ENCODE measurements at places on chromosomes 1 and 21.
A peak's percentile ranks its signal among the peaks of the same experiment; 100 is the strongest.

GRCh38 chr1:234357831-234358230 is 15.4 kb upstream of the COA6 start:
- peaks cover 3% of the 10 kb centered on the region for H3K27me3 ChIP-seq
- no peak overlapping the region for H3K27ac ChIP-seq
- H3K4me3 ChIP-seq = no peak overlapping the region
- no peaks in the 10 kb centered on the region for H3K4me1 ChIP-seq
- DNase-seq = no peak

DNA sequence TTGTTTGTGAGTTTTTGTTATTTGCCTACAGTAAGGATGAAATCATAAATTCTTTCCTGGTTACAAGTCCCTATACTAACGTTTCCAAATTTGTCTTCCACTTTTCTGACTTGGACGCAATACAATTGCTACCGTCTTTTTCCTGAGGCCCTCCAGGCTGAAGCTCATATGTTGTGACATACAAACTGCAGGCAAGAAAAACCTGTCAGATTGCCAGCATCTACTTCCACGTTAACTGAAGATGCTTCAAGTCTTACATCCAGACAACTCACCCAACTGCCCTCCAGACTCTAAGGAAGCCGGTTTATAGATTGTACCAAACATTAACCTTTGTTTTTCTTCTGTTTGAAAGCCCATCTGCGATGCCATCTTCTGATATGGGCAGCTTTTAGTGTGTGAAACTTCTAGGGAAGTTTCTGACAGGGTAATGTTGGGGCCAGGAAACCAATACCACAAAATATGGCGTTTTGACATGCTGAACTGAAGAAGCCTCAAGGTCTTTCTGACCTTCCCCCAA is 21.4 kb upstream of the RNF11 start:
- no peaks in the 10 kb centered on the region for H3K36me3 ChIP-seq
- no peak overlapping the region for H3K4me3 ChIP-seq
- H3K27me3 ChIP-seq = no peaks in the 10 kb centered on the region
- H3K27ac ChIP-seq = no peak overlapping the region
- DNase-seq = peak; percentile 61

DNA sequence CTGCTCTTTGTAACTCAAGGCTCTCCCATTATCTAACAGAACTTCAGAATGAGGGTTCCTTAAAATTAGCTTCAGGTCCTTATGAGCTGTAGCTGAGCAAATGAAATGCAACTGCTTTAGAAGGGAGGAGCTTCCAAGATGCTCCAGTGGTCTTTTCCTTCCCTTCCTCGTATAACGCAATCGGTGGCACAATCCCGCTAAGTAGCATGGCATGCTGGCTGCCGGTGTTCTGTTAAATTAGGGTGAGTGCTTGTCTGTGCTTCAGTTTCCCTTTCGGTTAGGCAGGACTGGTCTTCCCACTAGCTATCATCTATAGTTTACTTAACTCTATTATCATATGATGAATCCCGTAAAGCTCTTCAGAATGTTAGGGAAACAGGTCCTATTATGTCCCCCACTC is 917 bp downstream of the KIAA0040 start:
- H3K27me3 ChIP-seq = peaks cover 8% of the 10 kb centered on the region
- DNase-seq = no peak
- peak overlapping the region; percentile 58 for H3K4me3 ChIP-seq
- no peaks in the 10 kb centered on the region for H3K36me3 ChIP-seq
- no peak overlapping the region for H3K27ac ChIP-seq
- peaks cover 4% of the 10 kb centered on the region for H3K4me1 ChIP-seq

DNA sequence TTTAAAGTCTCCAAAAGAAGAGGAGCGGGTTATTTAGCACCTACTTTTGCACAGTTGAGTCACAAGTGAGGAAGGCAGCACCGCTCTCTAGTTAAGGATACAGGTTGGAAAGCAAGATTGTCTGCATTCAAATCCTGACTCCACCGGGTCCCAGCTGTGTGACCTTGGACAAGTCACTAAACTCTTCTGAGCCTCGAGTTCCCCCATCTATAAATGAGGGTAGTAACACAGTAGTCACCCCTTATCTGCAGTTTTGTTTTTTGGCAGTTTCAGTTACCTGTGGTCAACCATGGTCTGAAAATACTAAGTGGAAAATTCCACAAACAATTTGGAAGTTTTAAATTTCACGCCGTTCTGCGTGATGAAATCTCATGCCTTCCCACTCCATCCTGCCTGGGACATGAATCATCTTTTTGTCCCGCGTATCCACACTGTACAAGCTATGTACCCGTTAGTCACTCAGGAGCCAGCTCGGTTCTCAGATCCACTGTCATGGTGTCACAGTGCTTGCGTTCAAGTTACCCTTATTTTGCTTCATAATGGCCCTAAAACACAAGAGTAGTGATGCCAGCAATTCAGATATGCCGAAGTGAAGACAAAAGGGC is 49.4 kb downstream of the CAPZB start:
- H3K4me3 ChIP-seq = no peak overlapping the region
- H3K27ac ChIP-seq = peak overlapping the region; percentile 70
- H3K4me1 ChIP-seq = peaks cover 60% of the 10 kb centered on the region
- no peaks in the 10 kb centered on the region for H3K27me3 ChIP-seq
- peaks cover 4% of the 10 kb centered on the region for H3K36me3 ChIP-seq

- H3K36me3 ChIP-seq = no peaks in the 10 kb centered on the region
- peak within 1 kb of the TSS; percentile 75 for H3K27ac ChIP-seq
- no peaks in the 10 kb centered on the region for H3K4me1 ChIP-seq
- peak within 1 kb of the TSS; percentile 82 for H3K4me3 ChIP-seq
These were observed at the start of gene ADGRL4 for GRCh38 chr1:79006564-79006963. Gene ADGRL4, minus strand, starts transcription at chr1:79006730. Its CDS starts 76 bp downstream, at chr1:79006654.

- peaks cover 6% of the 10 kb centered on the region for H3K4me1 ChIP-seq
- no peaks in the 10 kb centered on the region for H3K36me3 ChIP-seq
- H3K4me3 ChIP-seq = no peak overlapping the region
- H3K27me3 ChIP-seq = no peaks in the 10 kb centered on the region
These were observed 41.3 kb downstream of the NFYC start for GRCh38 chr1:40732756-40733301.

DNA sequence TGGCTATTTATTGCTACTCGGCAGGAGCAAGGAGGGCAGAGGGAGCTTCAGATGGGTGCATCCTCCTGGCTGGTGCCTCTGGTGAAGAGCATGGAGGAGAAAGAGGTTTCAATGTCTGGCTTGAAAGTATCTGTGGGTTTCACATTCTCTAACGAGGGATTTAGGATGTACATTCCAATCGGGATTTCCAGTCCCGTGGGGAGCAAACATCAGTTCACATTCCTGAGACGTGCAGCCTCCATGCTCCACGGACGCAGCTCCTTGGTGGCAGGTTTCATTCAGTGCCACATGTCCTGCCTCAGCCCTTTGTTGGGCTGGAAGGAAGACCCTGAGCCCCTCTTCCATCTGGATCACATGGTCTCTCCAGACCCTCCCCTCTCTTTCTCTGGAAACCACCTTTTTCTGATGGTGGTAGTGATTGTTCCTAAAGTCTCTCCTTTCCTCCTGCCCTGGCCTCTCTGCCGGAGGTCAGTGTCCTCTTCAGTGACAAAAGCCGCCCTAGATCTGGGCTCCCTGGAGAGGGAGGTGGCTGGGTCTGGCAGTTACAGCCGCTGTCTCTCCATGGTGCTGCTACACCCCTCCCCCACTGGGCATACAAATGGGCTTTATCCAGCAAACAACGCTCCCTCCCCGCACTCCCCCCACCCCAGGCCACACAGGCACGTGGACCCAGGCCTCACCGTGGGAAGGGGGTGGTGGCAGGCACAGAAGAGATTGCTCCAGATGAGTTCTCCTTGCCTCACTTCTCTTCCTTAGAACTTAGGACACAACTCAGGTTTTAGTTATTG is 826 bp upstream of the CA14 start:
- no peak overlapping the region for H3K27ac ChIP-seq
- H3K36me3 ChIP-seq = no peaks in the 10 kb centered on the region
- no peak for DNase-seq
- peaks cover 19% of the 10 kb centered on the region for H3K4me1 ChIP-seq
- H3K4me3 ChIP-seq = peak overlapping the region; percentile 35

GRCh38 chr1:108679586-108680213 is 12.4 kb upstream of the PRPF38B start:
- no peak overlapping the region for H3K27ac ChIP-seq
- H3K36me3 ChIP-seq = no peaks in the 10 kb centered on the region
- H3K4me3 ChIP-seq = no peak overlapping the region
- no peaks in the 10 kb centered on the region for H3K27me3 ChIP-seq

- no peaks in the 10 kb centered on the region for H3K36me3 ChIP-seq
- H3K27ac ChIP-seq = no peak overlapping the region
- peaks cover 2% of the 10 kb centered on the region for H3K27me3 ChIP-seq
- H3K4me1 ChIP-seq = no peaks in the 10 kb centered on the region
- H3K4me3 ChIP-seq = no peak overlapping the region
These were observed 32.1 kb downstream of the CD244 start for GRCh38 chr1:160830321-160831153.

DNA sequence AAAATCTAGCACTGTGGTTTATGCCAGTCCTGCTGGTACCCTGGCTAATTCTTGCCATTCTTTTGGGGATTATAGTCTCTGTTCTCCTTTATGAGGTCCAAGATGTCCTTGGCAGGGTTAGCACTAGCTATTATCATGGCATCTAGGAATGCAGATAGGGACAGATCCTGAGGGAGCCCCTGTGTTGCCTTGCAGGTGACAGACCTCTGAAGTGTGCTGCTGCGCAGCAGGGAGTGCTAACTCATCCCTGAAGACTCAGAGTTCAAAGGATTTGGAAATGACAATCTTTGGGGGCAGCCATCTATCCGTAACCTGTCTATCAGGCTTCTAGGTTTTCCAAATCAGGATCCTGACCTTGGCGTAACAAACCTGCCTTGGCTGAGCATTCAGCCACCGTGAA is 16.3 kb downstream of the ZFYVE9 start:
- H3K36me3 ChIP-seq = no peaks in the 10 kb centered on the region
- H3K4me1 ChIP-seq = peaks cover 7% of the 10 kb centered on the region
- H3K4me3 ChIP-seq = no peak overlapping the region
- no peak for DNase-seq
- no peaks in the 10 kb centered on the region for H3K27me3 ChIP-seq

- no peaks in the 10 kb centered on the region for H3K36me3 ChIP-seq
- no peaks in the 10 kb centered on the region for H3K4me1 ChIP-seq
- no peak overlapping the region for H3K27ac ChIP-seq
- no peaks in the 10 kb centered on the region for H3K27me3 ChIP-seq
- H3K4me3 ChIP-seq = no peak overlapping the region
These were observed 12.5 kb downstream of the NFIA start for GRCh38 chr1:61094677-61095469.

- H3K4me1 ChIP-seq = no peaks in the 10 kb centered on the region
- no peak overlapping the region for H3K4me3 ChIP-seq
- no peak overlapping the region for H3K27ac ChIP-seq
- no peak for DNase-seq
- H3K36me3 ChIP-seq = no peaks in the 10 kb centered on the region
- H3K27me3 ChIP-seq = no peaks in the 10 kb centered on the region
These were observed 93.5 kb downstream of the AKT3 start for GRCh38 chr1:243756529-243756928.

GRCh38 chr1:117646007-117646811 is 40.4 kb downstream of the TENT5C start:
- H3K36me3 ChIP-seq = no peaks in the 10 kb centered on the region
- H3K27ac ChIP-seq = no peak overlapping the region
- H3K27me3 ChIP-seq = no peaks in the 10 kb centered on the region
- no peak overlapping the region for H3K4me3 ChIP-seq
- DNase-seq = no peak
- no peaks in the 10 kb centered on the region for H3K4me1 ChIP-seq

DNA sequence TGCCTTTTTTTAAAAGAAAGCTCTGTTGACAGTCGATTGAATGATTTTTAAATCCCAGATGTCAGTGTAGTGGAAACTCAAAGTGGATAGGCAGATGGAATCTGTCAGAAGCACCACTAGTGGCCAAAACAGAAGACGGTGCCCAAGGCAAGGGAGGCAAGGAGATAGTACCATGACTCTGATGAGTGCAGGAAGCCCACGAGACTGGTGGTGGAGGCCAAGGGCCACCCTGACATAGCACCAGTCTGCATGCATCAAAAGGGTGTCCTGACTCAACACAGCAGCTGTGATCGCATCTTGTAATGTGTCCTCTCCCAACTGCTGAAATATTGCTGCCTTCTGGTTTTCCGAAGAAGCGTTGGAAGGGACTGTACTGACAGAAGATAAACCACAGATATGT is 124.1 kb upstream of the PAPPA2 start:
- no peak overlapping the region for H3K4me3 ChIP-seq
- no peaks in the 10 kb centered on the region for H3K27me3 ChIP-seq
- no peak for DNase-seq

DNA sequence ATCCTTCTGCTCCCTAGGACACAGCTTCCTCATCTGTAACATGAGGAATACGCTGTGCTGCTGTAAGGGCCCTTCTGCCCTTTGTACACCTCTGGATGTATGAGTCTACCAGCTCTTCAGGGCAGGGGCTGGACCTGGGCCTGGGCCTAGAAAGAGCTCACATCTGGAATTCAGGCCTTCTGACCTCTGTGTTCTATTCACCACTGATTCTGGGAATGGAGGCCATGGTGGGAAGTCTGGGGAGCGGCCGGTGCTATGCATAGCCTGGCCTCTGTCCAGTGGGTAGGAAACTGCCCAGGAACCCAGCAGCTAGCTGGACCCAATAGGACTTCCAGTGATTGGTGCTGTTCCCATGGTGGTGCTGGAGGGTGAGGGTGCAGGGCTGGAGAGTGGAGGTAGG is 11.0 kb upstream of the GPR61 start:
- H3K36me3 ChIP-seq = no peaks in the 10 kb centered on the region
- H3K27me3 ChIP-seq = peaks cover 10% of the 10 kb centered on the region
- no peak overlapping the region for H3K4me3 ChIP-seq
- H3K27ac ChIP-seq = no peak overlapping the region
- no peak for DNase-seq

GRCh38 chr1:198520524-198521254 is 19.8 kb downstream of the ATP6V1G3 start:
- no peak overlapping the region for H3K4me3 ChIP-seq
- peak; percentile 23 for DNase-seq
- no peaks in the 10 kb centered on the region for H3K27me3 ChIP-seq
- no peaks in the 10 kb centered on the region for H3K36me3 ChIP-seq

- H3K27ac ChIP-seq = peak overlapping the region; percentile 16
- H3K27me3 ChIP-seq = no peaks in the 10 kb centered on the region
- no peaks in the 10 kb centered on the region for H3K36me3 ChIP-seq
- DNase-seq = no peak
- H3K4me1 ChIP-seq = peaks cover 5% of the 10 kb centered on the region
These were observed 561.0 kb downstream of the LTN1 start for GRCh38 chr21:28431527-28432200.
